ENCODE measurements at places on chromosomes 12 and 14.

- no peak for ATAC-seq
These were observed 5.6 kb upstream of the E2F7 start for GRCh38 chr12:77070800-77071449.

- ATAC-seq: no peak
These were observed 1.8 kb upstream of the AQP5 start for GRCh38 chr12:49959685-49960473.

GRCh38 chr12:131565267-131566015, 145.4 kb upstream of the SFSWAP start:
- ATAC-seq: no peak

GRCh38 chr12:46150735-46151134, 118.1 kb downstream of the SLC38A1 start:
- no peak for ATAC-seq

DNA sequence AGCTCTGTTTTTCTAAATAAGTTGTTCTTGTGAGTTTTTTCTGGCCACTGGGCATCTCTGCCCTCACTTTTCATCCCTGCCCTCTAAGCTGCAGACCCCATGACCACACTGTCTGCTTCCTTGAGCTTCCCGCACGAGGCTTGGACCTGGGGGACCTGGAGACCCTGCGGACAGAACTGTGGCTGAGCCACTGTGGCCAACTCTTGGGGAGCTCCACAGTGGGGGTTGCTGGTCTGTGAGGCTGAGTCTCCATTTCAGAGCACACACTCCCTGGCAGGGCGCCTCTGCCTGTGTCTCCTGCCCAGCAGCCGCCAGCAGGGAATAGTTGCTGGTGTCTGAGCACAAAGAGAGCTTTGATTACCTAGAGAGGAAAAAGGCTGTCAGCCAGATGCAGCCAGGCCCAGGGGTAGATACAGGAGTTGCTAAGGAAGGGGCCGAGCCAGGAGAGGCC, 13.1 kb upstream of the RIN3 start:
- no peak for ATAC-seq

DNA sequence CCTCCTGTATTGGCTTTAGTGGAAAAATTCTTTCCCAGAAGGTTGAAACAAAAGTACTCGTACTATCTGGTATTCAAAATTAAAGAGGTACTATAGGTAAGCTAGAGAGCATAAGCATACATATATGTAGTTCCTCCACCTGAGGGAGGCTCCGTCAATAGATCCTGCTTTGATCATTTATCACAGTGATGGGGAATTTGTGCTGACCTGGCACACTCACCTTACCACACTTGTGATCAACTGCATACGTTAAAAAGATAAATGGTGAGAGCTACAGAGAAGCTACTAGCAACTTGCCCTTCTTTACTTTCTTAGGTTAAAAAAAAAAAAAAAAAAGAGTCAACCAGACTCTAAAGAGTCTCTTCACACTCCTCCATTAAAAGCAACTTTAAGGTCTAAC, 2.5 kb downstream of the CAPRIN2 start:
- ATAC-seq: no peak
